ENCODE measurements at places on chromosomes 5 and 9.

GRCh38 chr5:39640552-39640951 lies 215.8 kb upstream of the DAB2 start:
- DNase-seq, result no peak

DNA sequence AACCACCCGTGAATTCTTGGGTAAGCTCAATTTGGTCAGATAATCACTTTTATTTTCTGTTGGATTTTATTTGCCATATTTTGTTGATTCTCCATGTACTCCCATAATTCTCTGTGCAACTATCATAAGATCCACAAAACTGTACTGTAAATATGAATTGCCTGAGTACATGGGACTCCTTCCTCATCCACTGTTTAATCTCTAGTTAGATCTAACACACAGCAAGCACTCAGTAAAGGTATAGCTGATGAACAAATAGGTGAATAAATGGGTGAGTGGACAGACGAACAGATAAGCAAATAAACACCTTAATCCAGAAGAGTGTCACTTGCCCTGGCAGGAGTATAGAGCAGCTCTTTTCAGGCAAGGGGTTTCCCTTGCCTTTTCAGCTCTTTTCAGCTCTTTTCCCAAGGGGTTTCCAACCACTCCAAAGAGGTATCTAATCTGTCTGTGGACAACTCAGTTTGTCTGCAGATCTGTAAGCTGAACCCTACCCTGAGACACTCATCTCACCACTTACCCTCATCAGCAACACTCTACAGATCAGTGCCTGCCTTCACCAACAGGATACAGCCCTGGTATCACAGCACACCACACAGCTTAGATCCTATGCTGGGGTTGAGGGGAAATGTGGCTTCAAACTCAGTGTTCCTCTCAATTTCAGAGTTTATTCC lies 51.2 kb downstream of the SIL1 start:
- DNase-seq, result no peak

- no peak for DNase-seq
Observed at GRCh38 chr5:107565791-107566767, 104.7 kb downstream of the EFNA5 start.

DNA sequence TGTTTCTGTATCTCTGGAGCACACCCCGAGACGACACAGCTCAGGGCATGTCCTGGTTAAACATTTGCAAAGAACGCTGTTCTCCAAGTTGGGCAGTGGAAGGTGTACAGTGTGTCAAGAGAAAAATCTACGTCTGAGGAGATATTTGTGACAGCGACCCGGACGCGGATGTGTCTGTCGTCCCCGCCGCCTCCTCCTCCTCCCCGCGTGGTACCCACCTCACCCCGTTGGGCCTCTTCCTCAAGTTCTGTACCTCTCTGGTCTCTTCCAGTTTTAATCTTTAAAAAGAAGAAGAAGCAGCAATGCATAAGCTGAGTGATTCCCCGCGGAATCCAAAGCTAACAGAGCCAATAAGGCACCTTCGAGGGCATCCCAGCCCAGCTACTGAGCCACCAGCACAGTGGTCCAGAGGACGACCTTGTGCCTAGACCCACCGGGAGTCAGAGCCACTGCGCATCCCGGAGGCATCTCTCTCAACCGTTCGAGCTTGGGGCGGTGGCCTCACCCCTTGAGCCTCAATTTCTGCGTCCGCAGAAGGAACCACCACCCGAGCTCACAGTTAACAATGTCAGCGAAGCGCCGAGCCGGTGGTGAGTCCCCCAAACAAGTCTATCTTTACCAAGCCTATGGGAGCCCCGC lies 467 bp downstream of the C9orf78 start:
- DNase-seq, result peak; percentile 54

DNA sequence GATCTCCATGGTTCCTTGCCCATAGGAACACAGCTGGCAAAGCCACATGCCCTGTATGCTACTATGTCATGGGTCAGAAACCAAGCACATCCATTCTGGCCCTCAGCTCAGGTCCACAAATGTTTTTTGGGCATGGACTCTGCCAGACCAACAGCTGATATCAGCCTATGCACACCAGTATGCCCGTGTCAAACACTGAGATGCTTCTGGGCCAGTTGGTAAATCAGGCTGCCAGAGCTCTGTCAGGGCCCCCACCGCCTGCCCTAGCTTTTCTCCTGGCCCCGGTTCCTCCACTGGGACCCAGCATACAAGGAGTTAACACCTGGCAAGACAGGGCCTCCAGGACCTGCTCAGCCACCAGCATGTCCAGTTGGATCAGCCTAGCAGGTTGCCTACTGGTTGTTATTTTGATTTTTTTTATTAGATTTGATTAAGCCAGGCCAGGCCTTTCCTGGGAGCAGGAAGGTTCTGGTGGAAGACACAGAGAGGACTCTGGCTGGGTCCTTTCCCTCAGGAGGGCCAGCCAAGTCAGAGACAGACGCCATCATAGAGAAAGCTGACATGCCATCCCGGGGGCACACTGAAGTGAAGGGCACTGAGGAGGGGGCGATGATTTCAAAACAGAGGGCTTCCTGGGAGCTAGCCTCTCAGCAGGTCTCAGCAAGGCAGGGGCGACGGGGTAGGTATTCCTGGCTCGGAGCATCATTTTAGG lies 65.8 kb downstream of the TSTD2 start:
- no peak for DNase-seq
